HCT116 (cell line): ENCODE measurements at places on chromosomes 16 and 17. TPM values are rescaled to one million over a fixed set of nuclear protein-coding genes. Genes with fewer than 3 reads are reported as not detected.

DNA sequence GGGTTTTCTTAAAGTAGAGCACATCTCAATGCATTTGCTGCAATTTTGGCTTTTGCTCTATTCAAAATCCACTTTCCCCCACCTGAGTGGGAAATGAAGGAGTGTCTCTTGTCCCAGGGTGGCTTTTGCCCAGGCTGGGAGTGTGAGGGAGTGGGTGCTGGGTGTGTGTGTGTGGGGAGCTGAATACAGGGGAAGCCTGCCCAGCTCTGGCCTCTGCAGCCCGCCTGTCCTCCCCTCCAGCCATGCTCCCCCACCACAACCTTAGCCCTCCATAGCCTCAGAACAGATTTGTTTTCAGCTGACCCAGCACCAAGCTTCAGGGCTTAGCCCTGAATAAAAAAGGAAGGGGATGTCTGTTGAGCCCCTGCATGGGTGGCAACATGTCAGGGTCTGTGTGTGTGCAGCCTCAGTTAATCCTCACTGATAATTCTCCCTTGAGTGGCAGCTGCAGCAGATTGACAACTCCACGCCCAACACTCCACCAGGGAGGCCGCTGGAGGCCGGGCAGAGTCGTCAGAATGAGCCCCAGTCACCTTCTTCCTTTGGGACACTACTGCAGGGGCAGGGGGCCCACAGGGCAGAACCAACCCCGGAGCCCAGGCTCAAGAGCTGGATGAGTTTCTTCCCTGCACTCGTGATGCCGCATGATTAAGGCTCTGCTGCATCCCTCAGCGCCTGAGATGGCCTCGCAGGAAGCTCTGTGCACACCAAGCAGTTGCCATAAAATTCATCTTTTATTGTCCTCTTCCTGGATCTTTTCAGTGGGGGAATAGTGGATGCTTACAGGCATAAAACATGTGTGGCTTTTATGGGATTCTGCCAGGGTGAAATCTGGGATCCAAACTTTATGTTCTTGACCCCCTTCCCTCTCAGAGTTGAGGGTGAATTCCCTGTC, 55.0 kb downstream of the SPACA3 start:
- no peaks in the 10 kb centered on the region; the same call in 1 of the 2 replicates for H3K27me3 ChIP-seq
- H3K27ac ChIP-seq, result no peak overlapping the region
- no peak overlapping the region for H3K4me3 ChIP-seq
- DNase-seq, result no peak
- H3K36me3 ChIP-seq, result no peaks in the 10 kb centered on the region

DNA sequence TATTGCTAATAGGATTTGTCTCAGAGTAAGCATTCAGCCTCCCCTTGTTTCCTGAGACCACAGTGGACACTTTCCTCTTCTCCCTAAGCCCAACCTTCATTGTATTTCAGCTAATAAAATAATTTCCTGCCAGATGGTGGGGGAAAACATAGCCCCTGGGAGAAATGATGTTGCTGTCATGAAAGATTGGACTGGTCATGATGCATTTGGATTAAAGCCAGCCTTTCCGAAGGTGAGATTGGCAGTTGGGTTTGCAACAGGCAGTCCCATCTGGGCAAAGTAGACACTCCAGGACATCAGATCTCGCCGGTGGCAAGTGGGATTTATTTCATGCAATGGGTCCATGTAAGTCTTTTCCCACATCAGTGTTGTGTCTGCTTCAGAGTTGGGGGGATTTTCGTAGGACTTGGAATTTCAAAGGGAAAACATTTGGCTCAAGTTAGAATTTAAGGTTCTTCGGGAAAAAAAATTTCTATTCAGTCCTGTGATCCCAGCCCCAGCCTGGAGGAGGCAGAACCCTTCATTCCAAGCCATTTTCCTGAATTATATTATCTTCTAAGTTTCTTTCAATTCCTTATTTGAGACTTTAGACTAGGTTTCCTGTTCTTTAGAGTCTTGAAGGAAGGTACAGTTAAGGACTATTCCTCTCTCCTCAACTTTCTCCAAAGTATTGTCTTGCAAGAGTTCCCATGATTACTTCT, 391.7 kb downstream of the XYLT1 start:
- no peak overlapping the region for H3K27ac ChIP-seq
- H3K36me3 ChIP-seq, result no peaks in the 10 kb centered on the region
- DNase-seq, result no peak
- H3K4me3 ChIP-seq, result no peak overlapping the region

DNA sequence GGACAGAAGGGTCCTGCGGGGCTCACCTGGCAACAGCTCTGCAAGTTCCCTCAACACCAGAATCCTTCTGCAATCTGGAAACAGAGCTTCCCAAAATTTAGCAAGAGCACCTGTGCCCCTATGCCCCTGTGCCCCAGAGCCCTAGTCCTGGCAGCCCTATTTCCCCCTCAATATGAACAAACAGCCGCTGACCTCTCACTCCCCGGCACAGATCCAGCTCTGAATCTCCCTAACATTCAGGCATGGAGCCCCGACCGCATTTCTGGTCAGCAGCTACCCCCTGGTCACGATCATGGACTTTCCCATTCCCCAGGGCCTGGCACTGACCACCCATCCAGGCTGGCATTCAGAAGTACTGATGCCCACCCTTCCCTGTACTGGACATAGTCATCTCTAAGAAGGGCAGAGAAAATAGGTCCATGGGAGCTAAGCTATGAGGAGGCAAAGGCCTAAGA, 110.8 kb upstream of the SMURF2 start:
- peaks cover 43% of the 10 kb centered on the region for H3K4me1 ChIP-seq
- DNase-seq, result no peak
- H3K4me3 ChIP-seq, result peak overlapping the region; percentile 89
- no peaks in the 10 kb centered on the region for H3K36me3 ChIP-seq

DHRS7B gene
- total RNA-seq, result 19.6 TPM

GRCh38 chr16:30147843-30148510, 25.0 kb upstream of the MAPK3 start:
- no peak overlapping the region for H3K27ac ChIP-seq
- no peak for DNase-seq
- no peaks in the 10 kb centered on the region for H3K4me1 ChIP-seq

KRT14 gene
- not detected for total RNA-seq

- H3K27ac ChIP-seq, result no peak overlapping the region
- H3K4me1 ChIP-seq, result peaks cover 15% of the 10 kb centered on the region
- no peak overlapping the region for H3K4me3 ChIP-seq
- no peaks in the 10 kb centered on the region for H3K27me3 ChIP-seq
- no peak for DNase-seq
Measured at GRCh38 chr17:17107891-17108431, 65.7 kb downstream of the MPRIP start.

DNA sequence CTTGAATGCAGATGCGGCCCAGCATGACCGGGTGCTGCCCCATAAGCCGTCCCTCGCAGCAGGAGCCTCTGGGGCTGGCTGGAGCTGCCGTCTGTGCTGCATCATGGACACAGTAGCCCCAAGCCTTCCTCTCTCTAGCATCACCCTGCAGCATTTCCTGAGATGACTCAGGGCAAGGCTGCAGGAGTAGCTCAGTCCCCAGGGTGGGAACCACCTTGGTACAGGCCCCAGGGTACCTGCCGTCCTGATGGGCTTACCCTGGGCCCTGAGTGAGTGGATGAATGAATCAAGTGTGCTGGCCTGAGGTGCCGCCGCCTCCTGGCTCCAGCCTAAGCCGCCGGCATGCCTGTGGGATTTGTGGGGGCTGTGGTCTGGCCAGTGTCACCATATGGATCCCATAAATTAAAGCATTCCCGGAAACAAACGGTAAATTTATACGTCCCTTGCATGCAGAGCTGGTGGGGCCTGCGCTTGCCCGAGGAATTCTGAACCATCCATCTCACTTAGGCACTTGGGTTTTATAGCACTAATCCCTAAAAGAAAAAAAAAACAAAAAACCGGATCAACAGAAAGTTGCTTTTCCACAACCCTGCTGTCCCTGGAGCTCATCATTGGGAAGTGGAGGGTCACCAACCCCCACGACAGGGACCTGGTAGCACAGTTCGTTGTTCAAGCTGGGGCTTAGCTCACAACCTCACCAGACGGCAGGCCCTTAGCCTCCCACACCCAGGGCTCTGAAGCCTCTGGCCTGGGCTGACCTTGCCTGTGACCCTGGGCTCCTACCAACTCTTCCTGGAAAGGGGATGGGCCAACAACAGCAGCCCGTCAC, 242.6 kb upstream of the CIBAR2 start:
- no peaks in the 10 kb centered on the region for H3K36me3 ChIP-seq
- peak overlapping the region; percentile 7; the same call in 1 of the 2 replicates for H3K27ac ChIP-seq
- H3K27me3 ChIP-seq, result no peaks in the 10 kb centered on the region
- peaks cover 46% of the 10 kb centered on the region for H3K4me1 ChIP-seq
- H3K4me3 ChIP-seq, result no peak overlapping the region
- DNase-seq, result no peak

KRTAP9-4 gene
- not detected for total RNA-seq

DNA sequence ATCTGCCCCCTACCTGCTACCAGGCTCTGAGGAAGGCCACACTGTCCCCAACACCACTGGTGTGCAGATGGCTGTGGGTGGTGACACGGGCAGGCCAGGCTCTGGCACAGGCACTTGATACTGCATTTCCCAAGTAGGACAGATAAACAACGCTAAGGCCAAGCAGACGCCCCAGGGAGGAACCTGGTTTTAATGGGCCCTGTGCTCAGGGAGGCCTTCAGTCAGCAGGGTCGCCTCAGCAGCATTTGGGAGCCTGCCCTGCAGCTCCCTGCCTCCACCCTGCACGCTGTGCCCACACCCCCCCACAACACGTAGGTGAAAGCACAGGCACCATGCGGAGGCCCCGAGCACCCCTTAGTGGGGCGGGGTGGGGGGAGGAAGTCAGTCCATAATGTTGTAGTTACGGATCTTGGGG, 3.3 kb upstream of the FASN start:
- peaks cover 66% of the 10 kb centered on the region for H3K4me1 ChIP-seq
- H3K4me3 ChIP-seq, result no peak overlapping the region
- peaks cover 21% of the 10 kb centered on the region; the same call in 1 of the 2 replicates for H3K36me3 ChIP-seq
- no peak for DNase-seq
- no peaks in the 10 kb centered on the region for H3K27me3 ChIP-seq

- H3K36me3 ChIP-seq, result no peaks in the 10 kb centered on the region
- no peak for DNase-seq
- H3K4me1 ChIP-seq, result peaks cover 11% of the 10 kb centered on the region
Measured at GRCh38 chr16:86956437-86956836, 360.8 kb downstream of the C16orf95 start.

ARSG gene
- 17.1 TPM for total RNA-seq

TMEM208 gene
- 36.1 TPM for total RNA-seq

GRCh38 chr16:9197957-9198661, 106.7 kb downstream of the HAPSTR1 start:
- H3K4me3 ChIP-seq, result no peak overlapping the region
- H3K4me1 ChIP-seq, result no peaks in the 10 kb centered on the region
- no peaks in the 10 kb centered on the region for H3K36me3 ChIP-seq
- no peak for DNase-seq
- no peak overlapping the region for H3K27ac ChIP-seq
- H3K27me3 ChIP-seq, result peaks cover 9% of the 10 kb centered on the region; the same call in 1 of the 2 replicates

DNA sequence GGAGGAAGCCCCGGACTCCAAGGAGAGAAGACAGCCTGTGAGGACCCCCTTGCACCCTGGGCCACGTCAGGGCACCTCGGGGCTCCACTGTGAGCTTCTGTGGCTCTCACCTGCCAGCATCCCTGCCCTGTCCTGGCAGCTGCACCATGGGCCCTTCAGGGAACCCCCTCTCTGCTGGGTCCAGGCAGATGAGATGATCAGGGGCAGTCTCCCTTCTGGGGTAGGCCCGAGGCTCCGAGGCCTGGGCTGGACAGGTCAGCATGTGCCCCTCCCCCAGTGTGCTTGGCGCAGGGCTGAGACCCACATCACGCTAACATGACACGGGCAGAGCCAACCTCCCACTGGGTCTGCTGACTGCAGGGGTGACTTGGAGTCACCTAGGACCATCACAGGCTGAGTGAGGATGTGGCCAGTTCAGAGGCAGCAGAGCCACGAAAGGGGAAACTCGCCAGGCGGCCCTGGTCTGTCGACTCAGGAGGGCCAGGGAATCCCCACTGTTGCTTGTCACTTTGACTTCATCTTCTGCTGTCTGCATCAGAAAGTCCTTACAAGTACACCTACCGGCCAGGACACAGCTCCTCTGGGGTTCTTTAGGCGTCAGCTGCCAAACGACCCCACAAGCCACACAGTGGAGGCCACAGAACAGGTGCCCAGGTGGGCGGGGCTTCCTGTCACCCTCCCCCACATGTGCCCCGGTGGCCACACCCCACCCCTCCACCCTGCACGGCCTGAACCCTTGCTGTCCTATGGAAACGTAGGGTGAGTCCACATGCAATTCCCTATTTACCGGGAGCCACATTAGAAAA, 2.2 kb downstream of the GALNS start:
- H3K4me1 ChIP-seq, result peaks cover 19% of the 10 kb centered on the region
- no peak overlapping the region for H3K4me3 ChIP-seq
- H3K27ac ChIP-seq, result no peak overlapping the region; the same call in 1 of the 2 replicates
- DNase-seq, result no peak
- no peaks in the 10 kb centered on the region for H3K27me3 ChIP-seq
- H3K36me3 ChIP-seq, result peaks cover 9% of the 10 kb centered on the region

DNA sequence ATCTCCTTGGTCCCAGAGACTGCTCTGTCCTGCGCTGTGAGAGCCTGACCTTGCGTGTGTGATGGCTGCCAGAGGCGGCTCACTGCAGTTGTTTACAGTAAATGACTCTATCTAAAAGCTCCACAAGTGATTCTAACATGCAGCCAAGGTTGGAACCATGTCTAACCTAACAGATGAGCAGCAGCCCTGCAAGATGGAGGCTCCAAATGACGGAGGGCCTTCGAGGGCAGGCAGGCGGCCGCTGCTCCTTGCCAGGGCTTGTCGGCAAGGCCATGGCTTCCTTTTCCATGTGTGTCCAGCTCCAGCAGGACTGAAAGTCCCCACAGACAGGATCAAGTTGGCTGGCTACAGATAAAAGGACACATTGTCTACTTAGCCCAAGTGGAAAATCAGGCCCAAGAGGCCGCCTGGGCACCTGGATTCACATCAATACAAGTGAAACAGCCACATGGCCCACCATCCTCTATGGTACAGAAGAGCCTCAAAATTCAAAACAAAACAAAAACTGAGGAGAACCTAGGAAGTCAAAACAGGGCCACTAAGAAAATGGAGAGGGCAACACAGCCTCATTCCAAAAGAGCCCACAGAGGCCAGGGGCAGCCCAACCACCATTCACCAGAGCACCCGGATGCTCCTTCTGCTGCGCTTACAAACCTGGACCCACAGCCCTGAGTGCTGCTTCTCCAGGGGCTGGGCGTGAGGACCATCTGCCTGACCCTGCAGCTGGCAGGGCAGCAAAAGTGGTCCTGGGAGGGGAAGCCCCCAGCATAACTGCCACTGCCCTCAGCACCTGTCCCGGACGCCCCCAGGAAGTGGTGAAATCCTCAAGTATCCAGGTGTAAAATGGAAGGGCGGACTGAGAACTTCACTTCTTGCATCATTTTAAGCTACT, 65.0 kb downstream of the AMFR start:
- DNase-seq, result no peak
- peaks cover 13% of the 10 kb centered on the region; the same call in 1 of the 2 replicates for H3K4me1 ChIP-seq
- no peak overlapping the region for H3K27ac ChIP-seq
- peaks cover 10% of the 10 kb centered on the region; the same call in 1 of the 2 replicates for H3K36me3 ChIP-seq

- peaks cover 21% of the 10 kb centered on the region for H3K4me1 ChIP-seq
- H3K27me3 ChIP-seq, result no peaks in the 10 kb centered on the region
- no peaks in the 10 kb centered on the region for H3K36me3 ChIP-seq
- no peak overlapping the region for H3K4me3 ChIP-seq
Measured at GRCh38 chr17:18155179-18155578, 28.4 kb upstream of the ALKBH5 start.

- H3K4me1 ChIP-seq, result peaks cover 6% of the 10 kb centered on the region
- 0 out of 2 replicates have a peak overlapping the region, but pooled peaks have one; percentile 4 for H3K27ac ChIP-seq
- no peaks in the 10 kb centered on the region for H3K36me3 ChIP-seq
- no peaks in the 10 kb centered on the region for H3K27me3 ChIP-seq
- DNase-seq, result no peak
Measured at GRCh38 chr17:48542114-48542656, 2.7 kb downstream of the HOXB2 start.
